HAP-1 (cell line): ENCODE measurements at places on chromosomes 13 and 19.

GRCh38 chr19:2777952-2778683 lies 5.0 kb downstream of the SGTA start:
- no peak for DNase-seq

GRCh38 chr19:2251106-2252054 lies 2.3 kb downstream of the AMH start:
- DNase-seq, result no peak

- no peak for DNase-seq
Measured at GRCh38 chr19:49022116-49022515, 2.0 kb downstream of the CGB3 start.

DNA sequence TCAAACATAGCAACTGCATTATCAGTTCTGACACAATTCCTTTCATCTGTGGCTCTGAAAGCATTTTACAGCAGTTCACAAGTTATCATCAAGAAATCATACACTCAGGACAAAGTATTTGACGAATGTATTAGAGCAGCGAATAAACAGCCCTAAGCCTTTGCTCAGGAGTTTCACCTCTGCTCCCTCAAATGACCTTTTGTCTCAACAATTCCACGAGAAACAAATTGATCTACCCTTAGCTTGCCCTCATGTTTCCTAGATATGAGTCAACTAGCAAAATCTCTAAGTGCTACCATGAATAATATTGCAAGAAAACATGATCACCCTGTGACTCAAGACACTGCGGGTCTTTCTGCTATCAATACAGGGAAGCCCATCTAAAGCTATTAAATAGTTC lies 396.1 kb downstream of the EFNB2 start:
- no peak for DNase-seq

DNA sequence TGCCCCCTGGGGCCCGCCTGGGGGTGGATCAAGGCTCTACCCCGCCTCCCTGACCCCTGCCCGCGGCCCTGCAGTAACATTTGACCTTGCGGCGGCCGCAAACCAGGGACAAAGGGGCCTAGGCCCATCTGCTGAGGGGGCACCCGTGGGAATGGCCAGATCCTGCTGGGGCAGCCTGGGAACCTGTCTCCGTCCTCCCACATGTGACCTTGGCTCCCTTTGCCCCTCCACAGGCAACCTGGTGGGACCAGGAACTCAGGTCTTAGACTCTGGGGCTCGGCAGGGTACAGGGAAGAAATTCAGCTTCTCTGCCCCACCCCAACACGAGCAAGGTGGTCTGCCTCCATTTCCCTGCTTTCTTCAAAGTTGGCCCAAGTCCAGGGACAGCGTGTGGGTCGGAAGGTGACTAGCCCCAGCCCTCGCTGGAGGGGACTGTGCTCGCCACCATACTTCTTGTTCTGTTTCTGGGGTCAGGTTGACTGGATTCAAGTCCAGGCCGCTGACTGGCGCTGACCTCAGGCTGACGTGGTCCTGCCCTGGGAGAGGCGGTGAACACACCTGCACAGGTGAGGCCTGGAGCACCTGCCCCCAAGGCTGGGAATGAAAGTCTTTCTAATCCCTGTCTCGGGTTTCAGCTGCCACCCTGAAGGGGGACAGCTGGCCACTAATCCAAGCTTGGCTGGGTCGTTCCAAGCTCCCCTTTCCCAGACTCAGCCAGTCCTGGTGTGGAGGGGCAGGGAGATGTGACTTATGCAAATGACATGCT lies 2.5 kb upstream of the NR2F6 start:
- DNase-seq, result no peak

DNA sequence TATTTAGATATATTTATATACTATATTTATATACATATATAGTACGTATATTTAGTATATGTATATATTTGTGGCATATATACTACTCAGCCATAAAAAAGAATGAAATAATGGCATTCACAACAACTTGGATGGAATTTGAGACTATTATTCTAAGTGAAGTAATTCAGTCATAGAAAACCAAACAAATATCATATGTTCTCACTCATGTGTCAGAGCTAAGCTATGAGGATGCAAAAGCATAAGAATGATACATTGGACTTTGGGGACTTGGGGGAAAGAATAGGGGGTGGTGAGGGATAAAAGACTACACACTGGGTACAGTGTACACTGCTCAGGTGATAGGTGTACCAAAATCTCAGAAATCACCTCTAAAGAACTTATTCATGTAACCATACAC lies 1015.7 kb downstream of the EFNB2 start:
- no peak for DNase-seq

DNA sequence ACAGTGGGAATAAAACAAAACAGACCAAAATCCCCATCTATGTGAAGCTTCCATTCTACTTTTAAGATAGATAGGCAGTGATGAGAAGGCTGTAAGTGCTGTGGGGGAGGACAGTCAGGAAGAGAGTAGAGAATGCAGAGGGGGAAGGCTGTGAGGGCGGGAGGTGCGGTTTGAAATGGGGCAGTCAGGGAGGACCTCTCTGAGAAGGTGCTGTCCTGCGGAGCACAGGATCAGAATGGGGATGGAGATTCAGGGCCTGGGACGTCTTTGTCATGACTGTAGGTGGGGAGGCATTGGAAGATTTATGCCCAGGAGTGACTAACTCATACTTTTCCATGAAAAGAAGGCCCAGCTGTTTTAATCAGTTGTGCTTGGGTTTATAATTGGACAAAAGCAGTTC lies 3.9 kb upstream of the GPR183 start:
- DNase-seq, result no peak

- DNase-seq, result no peak
Measured at GRCh38 chr13:20968745-20969144, 66.2 kb upstream of the XPO4 start.

GRCh38 chr13:110400786-110401533 lies 93.9 kb downstream of the COL4A2 start:
- DNase-seq, result no peak

DNA sequence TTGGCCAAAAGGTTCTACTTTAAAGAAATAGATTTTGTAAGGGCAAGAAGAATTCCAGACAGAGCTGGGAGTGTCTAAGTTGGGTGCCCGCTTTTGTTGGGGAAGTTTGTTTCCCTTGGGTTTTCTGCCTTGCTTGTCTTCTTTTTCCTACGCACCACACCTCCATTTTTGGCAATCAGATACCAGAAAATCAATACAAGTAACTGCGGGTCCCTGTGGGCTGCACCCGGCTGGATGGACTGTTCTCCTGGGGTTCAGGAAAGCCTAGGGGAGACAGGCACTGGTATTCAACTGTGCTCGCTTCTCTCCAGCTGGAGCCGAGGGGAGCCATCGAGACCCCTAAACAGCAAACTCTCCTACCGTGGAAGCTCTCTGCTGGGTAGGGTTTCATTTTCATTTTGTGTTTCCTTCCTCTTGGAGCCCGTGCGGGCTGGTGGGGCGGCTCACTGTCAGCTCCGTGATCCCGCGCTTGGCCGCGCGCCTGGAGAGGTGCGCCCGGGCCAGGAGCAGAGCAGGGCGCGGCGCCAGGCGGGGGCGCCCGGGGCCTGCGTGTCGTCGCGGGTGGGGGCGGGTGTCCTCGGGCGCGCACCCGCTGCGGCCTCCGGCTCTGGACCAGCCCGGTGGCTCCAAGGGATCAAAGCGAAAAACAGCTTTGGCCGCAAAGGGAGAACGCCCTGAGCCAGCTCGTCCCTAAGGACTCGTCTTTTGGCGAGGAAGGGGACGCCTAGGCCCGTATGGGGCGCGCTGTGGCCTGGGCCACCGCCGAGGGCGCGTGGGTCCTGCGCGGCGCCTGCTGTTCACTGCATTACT lies 347.2 kb downstream of the ZNF536 start:
- peak; percentile 58 for DNase-seq

DNA sequence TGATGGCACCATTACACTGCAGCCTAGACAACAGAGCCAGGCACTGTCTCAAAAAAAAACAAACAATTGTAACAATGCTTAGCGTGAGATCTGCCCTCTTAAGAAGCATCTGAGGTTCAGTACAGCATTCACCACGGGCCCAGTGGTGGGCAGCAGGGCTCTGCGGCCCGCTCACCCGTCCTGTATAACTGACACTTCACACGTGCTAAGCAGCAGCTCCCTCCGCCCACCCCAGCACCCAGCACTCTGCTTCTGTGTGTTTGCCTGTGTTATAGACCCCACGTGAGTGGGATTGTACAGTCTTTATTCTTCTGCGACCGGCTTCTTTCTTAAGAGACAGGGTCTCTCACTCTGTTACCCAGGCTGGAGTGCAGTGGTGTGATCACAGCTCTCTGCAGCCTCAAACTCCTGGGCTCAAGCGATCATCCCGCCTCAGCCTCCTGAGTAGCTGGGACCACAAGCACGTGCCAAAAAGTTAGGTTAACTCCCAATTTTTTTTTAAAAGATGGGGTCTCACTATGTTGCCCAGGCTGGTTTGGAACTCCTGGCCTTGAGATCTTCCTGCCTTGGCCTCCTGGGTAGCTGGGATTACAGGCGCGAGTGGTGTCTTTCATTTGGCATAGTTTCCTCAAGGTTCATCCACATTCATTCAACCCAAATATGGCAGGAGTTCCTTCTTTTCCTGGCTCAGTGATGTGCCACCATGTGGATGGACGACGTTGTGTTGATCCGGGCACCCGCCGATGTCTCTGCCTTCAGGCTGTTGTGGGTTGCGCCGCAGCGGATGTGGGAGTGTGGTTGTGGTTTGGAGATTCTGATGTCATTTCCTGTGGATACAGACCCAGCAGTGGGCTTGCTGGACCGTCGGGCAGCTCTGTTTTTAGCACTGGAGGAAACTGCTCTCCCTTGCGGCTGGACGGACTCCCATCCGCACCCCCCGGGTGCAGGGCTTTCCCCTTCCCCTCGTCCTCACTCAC lies 170.0 kb downstream of the KDM4B start:
- no peak for DNase-seq

GRCh38 chr13:31807090-31807541 lies 67.8 kb downstream of the RXFP2 start:
- no peak for DNase-seq

GRCh38 chr13:60000976-60001375 lies 162.8 kb downstream of the DIAPH3 start:
- no peak for DNase-seq

DNA sequence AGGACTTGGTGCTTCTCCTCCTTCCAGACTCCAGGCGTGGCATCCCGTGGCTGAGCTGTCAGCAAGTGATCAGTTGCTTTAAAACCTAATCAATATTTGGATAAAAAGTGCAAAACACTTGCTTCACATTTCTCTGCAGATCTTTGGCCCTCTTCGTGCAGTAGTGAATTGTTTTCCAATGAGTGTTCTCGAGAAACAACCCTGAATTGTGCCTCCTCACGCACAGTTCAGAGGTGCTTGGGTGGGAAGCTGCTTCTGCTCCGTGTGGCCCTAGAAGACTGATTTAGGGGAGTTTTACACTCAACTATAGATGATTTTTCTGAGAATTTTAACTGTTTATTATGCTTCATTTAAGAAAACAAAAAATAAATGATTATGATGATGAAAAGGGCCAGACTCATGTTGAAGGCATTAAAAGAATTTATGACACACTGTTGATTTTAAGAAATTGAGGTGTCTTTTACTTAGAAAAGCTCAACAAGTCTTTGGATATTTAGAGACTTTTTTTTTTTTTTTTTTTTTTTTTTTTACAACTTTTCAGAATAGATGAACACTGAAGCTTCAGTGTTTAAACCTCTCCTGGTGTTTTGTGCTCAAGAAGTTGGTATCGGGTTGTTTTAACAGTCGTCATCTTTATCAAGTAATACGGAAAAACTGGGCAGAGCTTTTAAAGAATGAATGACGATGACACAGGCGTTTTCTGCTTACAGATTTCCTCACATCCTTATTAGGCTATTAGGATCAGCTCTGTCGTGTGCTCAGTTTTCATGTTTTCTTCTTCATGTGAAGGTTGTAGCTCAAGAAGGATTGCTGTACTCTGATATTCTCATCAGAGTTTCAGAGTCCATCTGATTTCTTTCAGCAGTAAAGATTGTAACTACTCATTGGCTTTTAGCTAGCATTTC lies 39.5 kb upstream of the TEX29 start:
- no peak for DNase-seq

GRCh38 chr19:16936901-16937300 lies 48.1 kb downstream of the F2RL3 start:
- DNase-seq, result no peak

- DNase-seq, result no peak
Measured at GRCh38 chr13:113876346-113877148, 12.7 kb upstream of the GAS6 start.

DNA sequence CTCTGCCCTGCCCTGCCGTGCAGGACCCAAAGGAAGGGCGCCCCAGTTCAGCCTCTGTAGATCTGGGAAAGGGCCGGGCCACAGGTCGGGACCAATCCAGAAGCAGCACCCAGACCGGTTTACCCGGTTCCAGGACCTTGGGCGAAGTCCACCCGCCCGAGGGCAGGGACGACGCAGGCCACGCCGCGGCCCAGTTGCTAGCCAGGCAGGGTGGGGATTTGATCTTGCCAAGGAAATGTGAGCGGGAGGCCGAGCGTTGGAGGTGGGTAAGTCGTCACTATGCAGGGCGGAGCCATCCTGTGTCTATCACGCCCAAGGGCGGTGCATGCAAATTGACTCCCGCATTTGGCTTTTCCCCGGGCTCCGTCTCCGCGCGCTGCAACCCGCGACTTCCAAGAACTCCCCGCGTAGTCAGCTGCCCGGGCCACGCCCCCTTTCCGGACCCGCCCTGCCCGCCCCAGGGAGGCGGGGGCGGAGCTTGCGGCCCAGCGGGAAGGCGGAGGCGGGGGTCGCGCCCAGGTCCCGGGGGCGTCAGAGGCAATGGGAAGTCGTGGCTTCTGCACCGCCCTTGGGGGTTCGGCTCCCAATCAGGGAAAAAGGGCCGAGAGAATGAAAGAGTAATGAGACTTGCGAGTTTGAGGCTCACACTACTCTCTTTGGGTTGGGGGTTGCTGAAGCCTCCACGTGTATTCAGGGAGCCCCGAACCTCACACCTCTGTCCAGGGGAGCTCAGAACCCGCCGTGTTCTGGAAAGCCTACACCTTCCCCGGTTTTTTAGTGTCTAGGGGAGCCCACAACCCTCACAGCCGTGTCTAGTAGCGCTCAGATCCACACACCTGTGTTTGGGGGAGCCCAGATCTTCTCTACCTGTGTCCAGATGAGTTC lies 12.8 kb downstream of the IER2 start:
- DNase-seq, result peak; percentile 94

DNA sequence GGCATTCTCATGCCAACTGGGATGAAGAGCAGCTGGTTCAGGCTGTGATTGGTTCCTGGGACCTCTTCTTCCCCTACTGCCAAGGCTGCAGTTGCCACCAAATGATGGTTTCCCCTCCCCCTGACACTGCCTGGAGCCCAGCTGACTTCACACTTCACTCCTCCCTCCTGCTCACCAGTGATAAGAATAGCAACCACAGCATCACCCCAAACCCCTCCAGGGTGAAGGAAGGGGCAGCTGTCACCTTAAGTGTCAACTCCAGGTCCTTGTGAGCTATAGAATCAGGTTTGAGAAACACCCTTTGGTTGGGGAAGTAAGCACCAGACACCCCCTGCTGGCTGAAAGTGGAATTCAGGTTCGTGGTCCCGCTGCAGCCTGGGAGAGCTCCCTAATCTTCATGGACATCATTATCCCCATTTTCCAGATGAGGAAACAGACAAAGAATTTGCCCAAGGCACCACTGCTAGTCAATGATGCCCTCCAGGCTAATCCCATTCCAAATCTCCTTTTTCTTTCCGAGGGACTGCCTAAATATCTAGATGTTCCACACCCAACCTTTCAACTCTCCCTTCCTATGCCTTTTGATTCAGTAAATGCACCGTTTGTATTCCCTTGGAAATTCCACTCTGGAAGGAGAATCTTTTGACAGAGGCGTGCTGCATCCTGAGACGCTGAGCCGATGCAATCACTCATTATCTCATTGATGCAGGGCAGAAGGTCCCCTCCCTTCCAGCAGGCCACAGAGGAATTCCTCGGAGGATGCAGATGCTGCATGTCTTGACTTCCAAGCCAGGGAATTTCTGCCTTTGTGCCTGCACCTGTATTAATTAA lies 50.6 kb upstream of the UQCRFS1 start:
- DNase-seq, result peak; percentile 68
